ENCODE measurements at places on chromosomes 3 and 15.

- no peak for DNase-seq
These were observed 17.1 kb downstream of the VIPR1 start for GRCh38 chr3:42519568-42519962.

GRCh38 chr3:15787941-15788340, 9.8 kb downstream of the ANKRD28 start:
- no peak for DNase-seq

DNA sequence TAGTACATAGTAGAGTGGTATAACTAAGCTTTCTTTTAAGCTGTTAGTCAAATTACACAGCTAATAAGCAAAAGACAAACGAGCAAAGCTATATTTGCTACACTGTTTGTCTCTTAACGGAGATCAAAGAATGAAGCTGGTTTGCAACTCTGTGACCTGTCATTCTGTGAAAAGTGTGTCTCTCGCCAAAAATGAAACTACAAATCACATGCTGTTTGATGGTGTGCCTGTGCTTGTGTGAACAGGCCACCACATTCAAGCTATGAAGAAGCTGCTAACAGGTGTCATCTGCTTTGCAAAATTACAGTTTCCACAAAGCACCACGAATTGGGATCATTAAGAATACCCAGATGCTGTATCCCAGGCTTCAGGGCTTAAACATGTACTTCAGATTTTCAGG, 667.8 kb upstream of the NAALADL2 start:
- no peak for DNase-seq

GRCh38 chr3:172189213-172189612, 149.8 kb downstream of the FNDC3B start:
- DNase-seq, result no peak

- DNase-seq, result no peak
These were observed 119.0 kb upstream of the SATB1 start for GRCh38 chr3:18544146-18544545.

DNA sequence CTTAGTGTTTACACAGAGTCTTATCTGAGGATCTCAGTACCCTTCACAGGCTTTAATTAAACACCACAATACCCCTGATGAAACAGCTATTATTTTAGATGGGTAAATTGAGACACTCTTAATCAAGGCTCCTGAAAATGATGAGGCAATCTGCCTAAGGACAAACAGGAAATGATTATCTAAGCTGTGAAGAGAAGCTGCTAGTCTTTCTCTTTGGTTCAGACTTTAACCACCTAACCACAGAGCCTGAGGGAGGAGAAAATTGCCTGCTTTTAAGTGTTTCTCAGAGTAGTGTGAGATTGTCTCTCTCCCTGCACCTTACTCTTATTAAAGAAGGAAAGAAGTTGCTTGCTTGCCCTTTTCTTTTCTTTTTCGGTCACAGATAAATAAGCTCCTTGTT, 364.3 kb upstream of the ADAMTS9 start:
- no peak for DNase-seq

DNA sequence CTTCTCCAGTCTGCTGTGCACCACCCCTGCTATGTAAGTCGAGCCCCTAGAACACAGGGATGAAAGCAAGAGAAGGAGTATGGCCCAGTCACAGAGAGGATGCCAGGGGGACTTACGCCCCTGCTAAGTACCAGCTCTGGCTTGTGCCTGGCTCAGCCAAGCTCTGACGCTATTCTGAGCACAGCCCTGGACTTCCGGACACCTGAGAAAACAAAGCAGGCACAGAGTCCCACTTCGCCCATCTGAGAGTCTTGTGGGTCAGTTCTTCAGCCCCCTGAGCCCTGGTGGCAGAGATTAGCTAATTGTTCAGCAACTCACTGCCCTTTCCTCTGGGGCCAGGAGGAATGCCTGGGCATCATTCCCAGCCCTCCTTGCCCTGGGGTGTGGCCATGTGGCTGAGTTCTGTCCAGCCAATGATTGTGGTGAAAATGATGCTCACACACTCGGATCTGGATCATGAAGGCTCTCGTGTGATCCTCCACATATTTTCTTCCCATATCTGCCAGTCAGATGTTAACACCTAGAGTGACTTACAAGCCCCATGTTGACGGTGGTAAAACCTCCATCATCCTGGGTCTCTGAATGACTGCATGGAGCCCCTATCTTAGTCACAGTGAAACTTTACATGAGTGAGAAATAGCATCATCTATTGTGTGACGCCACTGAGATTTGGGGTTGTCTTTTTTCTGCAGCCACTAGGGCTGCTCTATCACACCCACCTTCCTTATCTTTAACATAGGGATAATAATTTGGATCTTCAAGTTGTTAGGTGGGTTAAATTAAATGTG, 105.7 kb downstream of the TPRA1 start:
- DNase-seq, result no peak

- no peak for DNase-seq
These were observed 7.9 kb downstream of the DGKG start for GRCh38 chr3:186354100-186354499.

DNA sequence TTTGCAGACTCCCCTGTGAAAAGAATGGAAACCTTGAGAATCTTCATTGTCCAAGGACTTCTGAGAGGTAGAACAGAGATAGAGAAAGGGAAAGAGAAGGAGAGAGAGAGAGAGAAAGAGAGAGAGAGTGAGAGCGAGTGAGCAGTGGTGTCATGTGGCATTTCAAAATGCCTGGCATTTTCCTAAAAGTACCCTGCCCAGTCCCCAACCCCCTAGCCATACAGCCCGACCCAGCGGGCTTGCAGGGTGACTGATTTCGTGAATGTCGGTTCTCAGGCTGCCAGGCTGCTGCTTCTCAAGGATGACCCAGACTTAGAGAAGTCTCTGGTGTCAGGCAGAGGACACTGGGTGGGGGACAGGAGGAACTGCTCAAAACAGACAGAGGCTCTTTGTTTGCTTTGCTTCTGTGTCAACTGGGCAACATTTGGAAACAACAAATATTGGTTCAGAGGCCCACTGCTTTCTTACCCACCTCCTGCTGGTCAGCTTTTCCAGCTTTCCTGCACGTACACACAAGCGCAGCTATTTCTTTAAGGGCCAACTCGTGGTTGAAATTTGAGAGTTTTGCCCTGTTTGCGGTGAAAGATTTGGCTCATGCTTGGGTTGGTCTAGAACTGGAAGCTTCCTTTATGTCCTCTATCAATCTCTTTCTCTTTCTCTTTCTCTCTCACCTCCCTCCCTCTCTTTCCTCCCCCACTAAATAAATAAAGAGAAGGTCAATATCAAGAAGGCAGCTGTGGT, 3.7 kb upstream of the TF start:
- no peak for DNase-seq

Data from WTC11 (cell line).